CD4-positive, alpha-beta memory T cell (primary cell): ENCODE measurements at places on chromosomes 6 and 20.

DNA sequence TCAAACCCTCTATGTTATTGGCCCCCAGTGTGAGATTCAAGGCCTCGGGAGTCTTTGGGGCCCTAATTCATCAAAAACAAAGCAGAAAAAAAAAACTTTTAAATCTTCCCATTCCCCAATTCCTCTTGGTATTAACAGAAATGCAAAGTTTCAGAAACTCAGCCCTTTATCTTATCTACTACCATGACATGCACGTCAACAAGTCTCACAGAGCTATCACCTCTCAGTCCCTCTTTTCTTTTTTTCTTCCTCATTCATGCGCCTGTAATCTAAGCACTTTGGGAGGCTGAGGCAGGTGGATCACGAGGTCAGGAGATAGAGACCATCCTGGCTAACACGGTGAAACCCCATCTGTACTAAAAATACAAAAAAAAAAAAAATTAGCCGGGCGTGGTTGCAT, 22.7 kb downstream of the SAMD3 start:
- no peak for DNase-seq

DNA sequence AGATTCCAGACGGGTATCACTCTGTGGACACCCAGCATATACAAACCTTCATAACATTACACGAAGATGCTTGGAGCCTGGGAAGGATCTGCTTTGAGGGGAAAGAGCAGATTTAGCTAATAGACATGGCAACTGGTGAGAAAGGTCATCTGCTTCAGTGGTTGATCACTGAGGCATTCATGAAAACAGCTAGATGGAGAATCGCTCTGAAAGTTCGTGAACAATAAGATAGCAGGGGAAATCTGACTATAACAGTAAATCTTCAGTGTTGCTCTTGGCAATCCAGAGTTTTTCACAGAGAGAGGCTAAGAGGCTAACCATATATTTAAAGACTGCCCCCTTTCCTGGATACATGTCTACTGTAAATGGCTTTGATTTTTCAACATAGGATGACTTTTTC, 245.3 kb downstream of the FARS2 start:
- DNase-seq: no peak

- DNase-seq: no peak
These were observed 21.9 kb upstream of the ZSCAN9 start for GRCh38 chr6:28203201-28203600.

GRCh38 chr6:41093729-41094128, 21.0 kb downstream of the NFYA start:
- DNase-seq: no peak

DNA sequence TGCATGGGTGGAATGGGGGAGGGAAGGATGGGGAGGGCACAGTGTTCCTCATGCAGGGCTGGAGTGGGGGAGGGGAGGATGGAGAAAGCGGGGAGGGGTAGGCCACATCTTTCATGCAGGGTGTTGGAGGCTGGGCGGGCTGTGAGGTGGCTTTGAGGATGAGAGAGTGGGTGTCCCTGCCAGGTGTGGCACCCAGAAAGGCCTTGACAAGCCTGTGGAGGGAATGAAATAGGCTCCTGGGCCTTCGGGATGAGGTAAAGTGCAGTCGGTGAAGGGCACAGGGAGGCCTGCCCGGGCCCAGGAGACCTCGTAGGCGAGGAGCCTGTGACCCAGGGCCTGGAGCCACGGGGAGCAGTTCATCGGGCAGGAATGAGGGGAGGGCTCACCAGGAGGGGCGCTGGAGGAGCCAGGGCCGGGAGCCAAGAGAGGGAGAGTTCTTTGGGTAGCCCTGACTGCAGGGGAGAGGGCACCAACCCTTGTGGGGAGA, 7.6 kb downstream of the CEBPB start:
- no peak for DNase-seq

DNA sequence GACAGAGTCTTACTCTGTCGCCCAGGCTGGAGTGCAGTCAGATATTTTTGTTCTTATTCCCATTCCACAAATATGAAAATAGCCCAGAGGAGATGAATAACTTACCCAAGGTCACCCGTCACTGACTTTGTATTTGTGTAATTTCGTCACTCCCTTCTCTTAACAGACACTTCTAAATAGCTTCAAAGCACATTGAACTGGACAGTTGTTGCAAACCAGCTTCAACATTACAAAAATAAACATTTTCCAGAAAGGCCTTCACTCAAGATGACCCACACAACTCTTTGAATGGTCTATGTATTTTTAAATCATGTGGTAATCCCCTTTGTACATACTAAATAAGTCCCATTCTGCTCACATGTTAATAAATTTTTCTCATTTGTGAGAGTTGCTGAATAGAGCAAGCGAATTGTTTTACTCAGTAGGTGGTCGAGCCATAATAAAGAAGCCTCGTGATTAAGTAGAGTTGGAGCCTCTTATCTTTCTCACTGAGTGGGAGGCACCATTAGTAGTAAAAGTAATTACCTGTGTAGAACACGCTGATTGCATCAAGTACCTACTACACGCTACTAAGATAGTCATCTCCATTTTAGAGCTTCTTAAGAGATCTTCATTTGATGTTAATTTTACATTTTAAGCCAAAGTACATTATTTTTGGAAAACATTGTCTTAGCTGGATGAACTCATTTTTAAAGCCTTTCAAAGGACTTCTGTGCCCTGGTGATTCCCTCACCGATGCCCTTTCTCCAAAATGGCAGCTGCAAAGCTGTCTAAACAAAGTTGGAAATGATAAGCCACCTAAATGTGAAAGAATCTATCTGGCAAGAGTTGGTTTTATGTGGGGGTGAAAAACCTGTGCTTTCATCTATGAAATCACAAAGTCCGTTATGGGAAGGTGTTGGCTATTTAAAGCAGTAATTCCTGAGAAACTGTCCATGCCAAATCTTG, 110.0 kb downstream of the TSHZ2 start:
- no peak for DNase-seq

DNA sequence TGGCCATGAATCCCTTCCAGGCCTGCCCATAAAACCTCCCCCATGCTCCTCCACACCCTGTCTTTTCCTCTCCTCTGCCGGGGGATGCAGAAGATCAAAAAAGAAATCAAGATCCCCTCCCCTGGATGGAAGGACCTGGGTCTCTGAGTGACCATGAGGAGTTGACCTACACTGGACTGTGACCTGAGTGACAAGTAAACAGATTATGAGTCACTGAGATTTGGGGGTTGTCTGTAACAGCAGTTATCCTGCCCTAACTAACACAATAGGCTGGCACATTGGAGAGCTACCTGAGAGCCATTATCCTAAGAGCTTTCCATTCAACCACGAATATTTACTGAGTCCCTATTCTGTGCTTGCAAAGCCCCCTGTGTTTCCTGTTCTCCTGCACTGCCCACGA, 28.4 kb upstream of the SIRPA start:
- no peak for DNase-seq
